ENCODE measurements at places on chromosomes 7 and 10.

DNA sequence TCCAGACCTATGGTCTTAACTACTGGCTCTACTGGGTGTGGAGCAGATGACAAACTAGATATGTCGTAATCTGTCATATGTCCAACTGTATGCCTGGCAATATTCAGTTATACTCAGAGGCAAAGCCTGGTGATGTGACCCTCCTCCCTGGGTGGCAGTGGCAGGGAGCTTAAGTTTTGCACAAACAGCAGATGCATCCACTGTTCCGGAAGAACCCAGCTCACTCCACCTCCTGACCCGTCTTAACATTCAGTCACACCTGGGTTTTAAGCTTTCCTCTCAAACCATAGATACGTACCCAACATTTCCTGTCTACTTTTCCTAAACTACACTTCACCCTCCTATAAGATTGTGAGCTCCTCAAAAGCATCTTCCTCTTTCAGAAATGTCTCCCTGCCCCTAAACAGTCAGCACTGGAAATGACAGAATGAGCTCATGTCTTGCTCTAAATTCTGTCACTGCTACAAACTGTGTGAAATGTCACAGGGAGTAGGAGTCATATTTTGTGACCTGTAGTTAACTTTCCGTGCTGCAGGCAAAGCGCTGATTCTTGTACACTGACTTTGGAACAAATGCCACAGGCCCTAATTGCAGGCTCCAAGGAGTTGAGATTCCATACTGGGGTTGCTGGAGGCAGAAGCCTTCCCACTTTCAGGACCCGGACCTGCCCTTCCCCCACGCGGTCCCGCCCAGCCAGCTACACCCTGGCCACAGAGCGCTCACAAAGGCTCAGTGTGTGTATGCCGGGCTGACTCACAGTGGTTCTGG, 23.9 kb downstream of the SCD start:
- DNase-seq: no peak

DNA sequence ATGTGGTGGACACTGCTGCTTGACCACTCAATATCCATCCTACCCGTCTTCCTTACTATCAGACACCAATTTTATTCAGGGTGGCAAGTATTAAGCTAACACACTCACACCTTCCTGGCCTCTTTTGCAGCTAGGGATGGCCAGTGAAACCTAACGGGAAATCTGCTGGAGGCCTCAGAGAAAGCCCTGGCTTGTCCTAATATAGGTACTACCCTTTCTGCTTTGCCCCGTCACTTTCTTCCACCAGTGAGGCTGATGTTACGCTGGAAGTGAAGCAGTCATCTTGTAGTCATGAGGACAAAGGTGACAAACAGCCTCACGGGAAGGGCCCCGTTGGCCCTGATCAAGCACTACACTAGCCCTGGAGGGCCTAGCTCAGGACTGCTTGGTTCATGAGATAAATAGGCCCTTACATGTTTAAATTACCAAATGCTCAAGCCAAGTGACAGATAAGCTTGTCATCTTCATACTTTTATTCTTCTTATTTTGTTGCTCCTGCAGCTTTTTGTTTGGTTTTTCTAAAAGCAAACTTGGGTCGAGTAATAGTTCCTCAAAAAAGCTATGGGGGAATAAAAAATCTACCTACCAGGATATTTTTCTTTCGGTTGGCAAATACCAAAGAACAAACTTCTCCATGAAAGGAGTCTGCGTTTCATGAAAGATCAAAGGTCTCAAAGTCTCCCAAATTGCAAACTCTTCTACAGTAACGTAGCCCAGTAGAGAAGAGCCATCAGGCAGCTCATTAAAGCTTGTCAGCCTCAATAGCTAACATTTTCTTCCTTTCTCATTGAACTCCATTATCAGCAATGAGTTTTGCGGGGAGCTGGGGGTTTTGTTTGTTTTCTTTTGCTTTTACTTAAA, 17.5 kb downstream of the CREB3L2 start:
- DNase-seq: no peak

- DNase-seq: no peak
Measured at GRCh38 chr7:4461531-4461930, 220.6 kb upstream of the FOXK1 start.

DNA sequence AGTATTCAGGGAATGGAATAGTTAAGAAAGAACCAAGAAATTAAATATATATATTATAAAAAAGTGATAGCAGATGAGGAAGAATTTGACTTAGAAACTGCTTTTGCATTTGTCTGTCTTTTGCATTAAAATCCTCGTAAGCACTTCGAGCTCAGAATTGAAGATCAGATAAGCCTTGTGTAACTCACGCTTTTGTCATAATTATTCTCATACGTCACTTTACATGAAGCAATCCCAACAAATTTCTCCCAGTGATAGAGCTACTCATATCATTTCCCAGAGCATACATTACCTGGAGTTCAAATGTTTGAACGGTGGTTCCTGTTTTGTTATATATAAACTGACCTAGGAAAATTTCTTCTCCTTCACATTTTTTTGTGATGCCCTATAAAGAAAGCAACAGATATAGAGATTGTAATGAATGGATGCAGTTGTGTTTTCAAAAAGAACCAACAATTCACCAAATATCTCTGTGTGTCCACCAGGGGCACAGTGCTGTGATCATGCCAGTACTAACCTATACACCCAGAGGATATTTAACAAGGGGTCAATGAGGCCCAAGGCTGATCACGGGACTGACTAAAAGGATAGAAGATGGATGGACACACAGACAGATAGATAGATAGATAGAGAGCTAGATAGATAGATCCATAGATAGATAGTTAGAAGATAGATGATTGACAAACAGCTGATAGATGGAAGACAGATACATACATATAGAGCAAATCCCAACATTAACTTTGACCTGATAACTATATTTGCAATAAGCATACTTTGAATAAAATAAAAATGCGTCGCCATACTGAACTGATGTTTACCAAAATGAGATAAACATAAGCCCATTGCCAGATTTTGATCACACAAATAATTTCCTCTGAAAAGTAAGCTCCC, 9.3 kb upstream of the HUS1 start:
- no peak for DNase-seq

DNA sequence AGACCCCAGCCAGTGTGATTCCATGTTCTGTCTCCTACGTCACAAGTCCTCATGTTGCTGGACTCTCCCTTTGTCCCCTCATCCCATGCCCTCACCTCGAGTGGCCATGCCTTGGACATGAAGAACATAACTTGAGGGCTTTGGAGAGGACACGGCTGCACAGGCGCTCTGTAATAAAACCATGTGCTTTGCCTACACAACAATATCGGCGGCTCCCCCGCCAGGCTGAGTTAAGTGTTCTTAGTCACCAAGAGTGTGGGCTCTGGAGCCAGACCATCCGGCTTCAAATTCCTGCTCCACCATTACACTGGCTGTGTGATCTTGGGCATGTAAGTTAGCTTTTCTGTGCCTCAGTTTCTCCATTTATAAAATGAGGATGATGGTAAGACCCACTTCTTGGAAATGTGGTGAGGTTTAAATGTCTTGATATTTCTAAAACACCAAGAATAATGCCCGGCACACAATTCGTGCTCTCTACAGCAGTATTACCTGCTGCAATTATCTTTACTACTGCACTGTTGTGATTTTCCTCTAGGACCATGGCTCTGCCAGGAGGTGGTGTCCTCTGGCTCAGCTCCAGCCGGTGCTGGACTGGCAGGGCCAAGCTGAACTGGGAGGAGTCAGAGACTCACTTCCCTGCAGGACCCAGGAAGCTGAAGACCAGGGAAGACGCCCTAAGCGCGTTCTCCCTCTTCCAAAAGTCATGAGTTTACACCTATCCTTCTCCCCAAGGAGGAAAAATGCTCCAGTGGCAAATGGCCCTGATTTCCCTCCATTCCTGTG, 15.7 kb downstream of the SLIT1 start:
- DNase-seq: no peak

DNA sequence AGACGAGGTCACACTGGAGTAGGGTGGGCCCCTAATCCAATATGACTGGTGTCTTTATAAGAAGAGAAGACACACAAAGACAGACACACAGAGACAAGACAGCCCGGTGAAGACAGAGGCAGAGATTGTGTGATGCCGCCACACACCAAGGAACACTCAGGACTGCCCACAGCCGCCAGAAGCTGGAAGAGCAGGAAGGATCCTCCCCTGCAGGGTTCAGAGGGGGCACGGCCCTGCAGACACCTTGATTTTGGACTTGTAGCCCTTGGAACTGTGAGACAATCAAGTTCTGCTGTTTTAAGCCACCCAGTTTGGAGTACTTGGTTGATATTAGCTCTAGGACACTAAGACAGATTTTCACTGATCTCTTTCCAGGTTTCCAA, 72.1 kb upstream of the NANOS1 start:
- DNase-seq: no peak

- no peak for DNase-seq
Measured at GRCh38 chr7:107090457-107090856, 46.0 kb downstream of the PRKAR2B start.

DNA sequence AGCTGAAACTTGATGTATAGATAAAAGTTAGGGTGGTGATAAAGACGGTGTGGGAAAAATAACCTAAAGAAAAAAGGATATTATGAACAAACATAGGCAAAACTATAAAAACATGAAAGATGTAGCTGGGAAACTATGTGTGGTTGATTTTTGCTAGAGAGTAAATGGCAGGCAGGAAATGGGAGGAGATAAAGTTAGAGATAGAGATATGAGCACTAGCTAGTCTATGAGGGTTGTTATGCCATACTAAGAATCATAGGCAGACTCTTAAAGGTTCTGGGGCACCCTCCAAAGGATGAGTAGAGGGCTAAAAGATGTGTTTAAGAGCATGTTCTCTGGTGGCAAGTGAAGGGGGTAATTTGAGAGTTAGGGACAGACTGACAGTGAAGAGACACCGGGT, 1109.2 kb downstream of the GATA3 start:
- DNase-seq: no peak

DNA sequence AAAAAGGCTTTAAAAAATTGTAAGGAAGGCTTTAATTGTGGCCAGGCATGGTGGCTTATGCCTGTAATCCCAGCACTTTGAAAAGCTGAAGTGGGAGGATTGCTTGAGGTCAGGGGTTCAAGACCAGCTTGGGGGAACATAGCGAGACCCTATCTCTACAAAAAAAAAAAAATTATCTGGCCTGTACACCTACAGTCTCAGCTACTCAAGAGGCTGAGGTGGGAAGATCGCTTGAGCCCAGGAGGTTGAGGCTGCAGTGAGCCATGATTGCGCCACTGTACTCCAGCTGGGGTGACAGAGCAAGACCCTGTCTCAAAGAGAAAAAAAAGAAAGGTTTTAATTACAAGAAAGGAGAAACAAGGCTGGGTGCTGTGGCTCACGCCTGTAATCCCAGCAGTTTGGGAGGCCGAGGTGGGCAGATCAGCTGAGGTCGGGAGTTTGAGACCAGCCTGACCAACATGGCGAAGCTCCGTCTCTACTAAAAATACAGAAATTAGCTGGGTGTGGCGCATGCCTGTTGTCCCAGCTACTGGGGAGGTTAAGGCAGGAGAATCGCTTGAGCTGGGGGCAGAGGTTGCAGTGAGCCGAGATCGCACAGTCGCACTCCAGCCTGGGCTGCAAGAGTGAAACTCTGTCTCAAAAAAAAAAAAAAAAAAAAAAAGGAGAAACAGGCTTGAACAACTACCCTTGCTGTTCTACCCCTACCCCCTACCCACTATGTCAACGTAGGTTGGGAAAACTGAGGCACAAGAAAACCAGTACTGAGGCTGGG, 83.7 kb downstream of the CARD11 start:
- no peak for DNase-seq

DNA sequence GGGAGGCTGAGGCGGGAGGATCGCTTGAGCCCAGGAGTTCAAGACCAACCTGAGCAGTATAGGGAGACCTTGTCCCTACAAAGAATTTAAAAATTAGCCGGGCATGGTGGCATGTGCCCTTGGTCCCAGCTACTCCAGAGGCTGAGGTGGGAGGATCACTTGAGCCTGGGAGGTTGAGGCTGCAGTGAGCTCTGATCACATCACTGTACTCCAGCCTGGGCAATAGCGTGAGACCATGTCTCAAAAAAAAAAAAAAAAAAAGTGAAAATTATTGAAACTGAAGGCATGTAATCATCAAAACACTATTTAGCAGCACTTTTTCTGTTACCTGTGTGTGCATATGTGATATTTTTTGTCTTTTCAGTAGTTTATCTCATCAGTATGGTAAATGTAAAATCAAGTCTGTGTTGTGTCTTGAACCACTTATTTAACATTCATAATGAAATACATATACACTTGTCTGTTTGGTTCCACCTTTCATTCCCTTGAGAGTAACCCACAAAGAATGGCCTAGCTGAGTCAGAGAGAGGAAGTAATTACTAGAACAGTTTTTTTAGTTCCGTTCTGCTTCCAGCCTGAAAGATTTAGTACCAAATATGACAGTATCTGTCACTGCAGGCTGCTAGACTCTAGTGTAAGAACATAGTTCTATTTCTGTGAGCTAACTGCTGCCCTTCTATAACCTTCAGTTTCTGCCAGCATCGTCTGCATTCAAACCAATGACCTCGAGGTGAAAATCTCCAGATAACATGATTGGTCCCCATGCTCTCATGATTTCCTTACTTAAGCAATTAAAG, 68.6 kb downstream of the MMRN2 start:
- no peak for DNase-seq

DNA sequence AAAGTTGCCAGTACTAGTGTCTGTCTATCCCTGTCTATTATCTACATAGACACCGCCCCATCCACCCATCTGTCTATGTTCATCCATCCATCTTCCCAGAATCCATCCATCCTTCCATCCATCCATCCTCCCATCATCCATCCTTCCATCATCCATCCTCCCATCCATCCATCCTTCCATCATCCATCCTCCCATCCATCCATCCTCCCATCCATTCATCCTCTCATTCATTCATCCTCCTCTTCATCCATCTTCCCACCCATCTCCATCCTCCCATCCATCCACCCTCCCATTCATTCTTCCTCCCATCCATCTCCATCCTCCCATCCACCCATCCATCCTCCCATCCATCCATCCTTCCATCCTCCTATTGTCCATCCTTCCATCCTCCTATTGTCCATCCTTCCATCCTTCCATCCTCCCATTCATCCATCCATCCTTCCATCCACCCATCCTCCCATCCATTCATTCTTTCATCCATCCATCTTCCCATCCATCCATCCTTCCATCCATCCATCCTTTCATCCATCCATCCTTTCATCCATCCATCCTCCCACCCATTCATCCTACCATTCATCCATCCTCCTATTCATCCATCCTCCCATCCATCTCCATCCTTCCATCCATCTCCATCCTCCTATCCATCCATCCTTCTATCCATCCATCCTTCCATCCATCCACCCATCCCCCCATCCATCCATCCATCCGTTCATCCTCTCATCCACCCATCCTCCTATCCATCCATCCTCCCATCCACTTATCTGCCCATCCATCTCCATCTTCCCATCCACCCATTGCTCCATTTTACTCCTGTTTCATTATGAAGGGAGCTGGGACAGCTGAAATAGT, 14.7 kb upstream of the LEP start:
- DNase-seq: no peak

GRCh38 chr7:16634271-16634738, 11.2 kb downstream of the ANKMY2 start:
- no peak for DNase-seq

- no peak for DNase-seq
Measured at GRCh38 chr7:138388673-138389491, 71.2 kb upstream of the TRIM24 start.

Data from stimulated activated CD4-positive, alpha-beta T cell treated with anti-CD3 and anti-CD28 coated beads, TNF-alpha, amount 100 ng/mL, for 1 hour (primary cell).